Transverse colon (tissue), 4 donors: ENCODE measurements at places on chromosomes 6 and 20. TPM values are rescaled to one million over a fixed set of nuclear protein-coding genes. Genes with fewer than 3 reads are reported as not detected.

DNA sequence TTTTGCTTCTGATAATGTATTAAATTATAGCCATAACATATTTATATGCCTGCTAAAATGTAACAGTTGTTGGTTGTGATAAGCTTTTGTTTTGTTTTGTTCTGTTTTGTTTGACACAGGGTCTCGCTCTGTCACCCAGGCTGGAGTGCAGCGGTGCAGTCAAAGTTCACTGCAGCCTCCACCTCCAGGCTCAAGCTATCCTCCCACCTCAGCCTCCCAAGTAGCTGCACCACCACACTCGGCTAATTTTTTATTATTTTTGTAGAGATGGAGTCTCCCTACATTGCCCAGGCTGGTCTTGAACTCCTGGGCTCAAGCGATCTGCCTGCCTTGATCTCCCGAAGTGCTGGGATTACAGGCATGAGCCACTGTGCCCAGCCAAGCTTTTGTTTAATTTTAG, 157.8 kb downstream of the ARID1B start:
- no peak for DNase-seq

Gene TSBP1
- total RNA-seq, result not detected

Gene ADGRG6
- 20.0 TPM for total RNA-seq

Gene BPIFB2
- total RNA-seq, result not detected
